ENCODE measurements at places on chromosomes 4 and X. TPM values are rescaled to one million over a fixed set of nuclear protein-coding genes. Genes with fewer than 3 reads are reported as not detected.

MAGEB3 gene
- polyA plus RNA-seq: not detected

CRMP1 gene
- 479 TPM for polyA plus RNA-seq

FAM149A gene
- 37.8 TPM for polyA plus RNA-seq

PRRG3 gene
- polyA plus RNA-seq: 10.3 TPM

ITIH6 gene
- 0.09 TPM for polyA plus RNA-seq

SMR3B gene
- not detected for polyA plus RNA-seq

ESX1 gene
- polyA plus RNA-seq: 0.29 TPM
